ENCODE measurements at places on chromosomes 6 and 20. TPM values are rescaled to one million over a fixed set of nuclear protein-coding genes. Genes with fewer than 3 reads are reported as not detected.

Gene CYB5R4
- total RNA-seq: 29.0 TPM

Gene DPPA5
- total RNA-seq: not detected

Gene C6orf163
- 3.4 TPM for total RNA-seq

Gene MSH5
- 36.2 TPM for total RNA-seq

Gene LHFPL5
- not detected for total RNA-seq

Gene SLC17A3
- not detected for total RNA-seq

Gene ADGB
- not detected for total RNA-seq

Gene PMEPA1
- total RNA-seq: 0.08 TPM

Gene KIAA0408
- total RNA-seq: 2.4 TPM

Gene FOXC1
- 0.36 TPM for total RNA-seq

Gene CRISP3
- total RNA-seq: not detected

Gene ME1
- total RNA-seq: 1.3 TPM

Gene BEND6
- 0.11 TPM for total RNA-seq

Gene SPO11
- not detected for total RNA-seq

Gene HLA-DOA
- 22.1 TPM for total RNA-seq

Gene INSM1
- total RNA-seq: not detected

Gene AGER
- 15.0 TPM for total RNA-seq

Gene WFDC12
- not detected for total RNA-seq

Gene SLC22A23
- total RNA-seq: 0.11 TPM

Measured in natural killer cell treated with Interleukin-12 subunit alpha and Interleukin-12 subunit beta and Interleukin-15 and Interleukin-18, amount 100 ng/mL, for 72 hours (primary cell).